ENCODE measurements at places on chromosomes 6 and 20.
A peak's percentile ranks its signal among the peaks of the same experiment; 100 is the strongest.

DNA sequence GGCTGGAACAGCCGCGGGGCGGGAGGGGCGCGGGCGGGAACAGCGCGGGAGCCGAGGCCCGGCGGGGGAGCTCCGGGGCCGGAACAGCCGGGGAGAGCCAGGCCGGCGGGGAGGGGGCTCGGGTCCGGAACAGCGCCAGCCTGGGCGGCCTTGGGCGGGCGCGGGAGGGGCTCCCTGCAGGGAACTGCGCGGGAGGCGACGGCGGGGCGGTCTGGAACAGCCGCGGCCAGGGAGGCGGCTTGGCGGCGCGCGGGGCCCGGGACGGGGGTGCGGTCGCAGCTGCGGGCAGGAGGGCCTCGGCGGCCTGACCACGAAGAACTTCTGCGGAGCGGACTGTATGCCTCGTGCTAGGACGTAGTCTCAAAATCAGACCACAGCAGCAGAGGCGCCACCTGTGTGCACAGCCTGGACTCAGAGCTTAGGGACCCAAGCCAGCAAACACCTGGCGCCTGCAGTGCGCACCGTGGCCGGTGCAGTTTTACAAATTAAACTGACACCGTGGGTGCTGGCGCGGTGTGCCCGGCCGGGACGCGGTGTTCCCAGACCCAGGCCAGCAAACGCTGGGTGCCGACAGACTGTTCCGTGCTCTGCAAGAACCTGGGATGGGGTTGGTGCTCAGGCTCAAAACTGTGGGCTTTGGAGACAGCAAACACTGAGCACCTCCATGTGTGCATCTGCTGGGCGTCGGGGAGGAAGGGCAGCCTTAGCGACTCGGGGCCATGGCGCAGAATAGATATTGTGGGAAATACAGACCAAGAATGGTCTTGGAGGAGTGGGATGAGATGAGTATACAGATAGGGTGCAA is 572 bp downstream of the ZNF341 start:
- DNase-seq = peak; percentile 73

GRCh38 chr6:53945765-53946407 is 151.1 kb downstream of the LRRC1 start:
- DNase-seq = no peak

DNA sequence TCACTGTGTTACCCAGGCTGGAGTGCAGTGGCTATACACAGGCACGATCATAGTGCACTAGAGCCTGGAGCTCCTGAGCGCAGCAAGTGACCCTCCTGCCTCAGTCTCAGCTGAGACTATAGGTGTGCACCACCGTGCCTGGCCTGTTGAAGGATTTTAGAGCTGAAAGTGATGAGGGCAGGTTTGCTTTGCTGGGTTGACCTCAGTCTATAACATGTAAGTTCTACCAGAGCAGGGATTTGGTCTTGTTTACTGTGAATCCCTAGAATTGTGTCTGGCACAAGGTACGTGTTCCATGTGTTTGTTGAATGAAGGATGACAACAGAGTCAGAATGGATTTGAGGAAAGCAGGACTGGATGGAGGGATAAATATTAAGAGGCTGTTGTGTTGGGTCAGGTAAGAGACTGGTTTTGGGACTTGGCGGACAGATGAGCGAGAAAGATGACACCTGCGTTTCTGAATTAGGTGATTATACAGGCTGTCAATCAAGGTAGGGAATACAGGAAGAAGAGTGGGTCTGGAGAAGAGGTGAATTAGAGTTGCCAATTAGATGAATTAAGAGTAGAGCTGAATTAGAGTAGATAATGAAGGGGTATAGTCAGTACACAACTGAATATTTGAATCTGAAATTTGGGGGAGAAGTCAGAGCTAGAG is 6.5 kb downstream of the ASXL1 start:
- no peak for DNase-seq

DNA sequence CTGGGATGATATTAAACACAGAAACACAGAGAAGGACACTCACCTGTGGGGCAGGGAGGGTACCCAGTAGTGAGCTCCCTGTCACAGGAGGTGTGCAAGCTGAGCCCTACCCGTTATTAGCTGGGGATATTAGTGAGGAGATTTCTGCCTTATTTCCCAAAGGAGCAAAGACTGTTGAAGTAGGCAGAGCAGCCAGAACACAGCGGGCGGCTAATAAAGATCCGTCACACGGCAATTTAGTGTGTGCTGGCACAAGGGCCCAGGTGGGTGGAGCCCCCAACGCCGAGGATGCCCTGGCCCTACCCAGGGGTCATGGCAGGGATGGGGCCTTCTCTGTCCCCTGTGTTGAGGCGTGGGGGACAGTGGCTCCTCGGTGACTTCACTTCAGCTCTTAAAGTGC is 8.3 kb downstream of the VSTM2L start:
- DNase-seq = no peak

- DNase-seq = no peak
Measured at GRCh38 chr6:106185615-106186014, 99.5 kb downstream of the PRDM1 start.

GRCh38 chr20:4297127-4297826 is 281.9 kb upstream of the RNF24 start:
- DNase-seq = no peak

DNA sequence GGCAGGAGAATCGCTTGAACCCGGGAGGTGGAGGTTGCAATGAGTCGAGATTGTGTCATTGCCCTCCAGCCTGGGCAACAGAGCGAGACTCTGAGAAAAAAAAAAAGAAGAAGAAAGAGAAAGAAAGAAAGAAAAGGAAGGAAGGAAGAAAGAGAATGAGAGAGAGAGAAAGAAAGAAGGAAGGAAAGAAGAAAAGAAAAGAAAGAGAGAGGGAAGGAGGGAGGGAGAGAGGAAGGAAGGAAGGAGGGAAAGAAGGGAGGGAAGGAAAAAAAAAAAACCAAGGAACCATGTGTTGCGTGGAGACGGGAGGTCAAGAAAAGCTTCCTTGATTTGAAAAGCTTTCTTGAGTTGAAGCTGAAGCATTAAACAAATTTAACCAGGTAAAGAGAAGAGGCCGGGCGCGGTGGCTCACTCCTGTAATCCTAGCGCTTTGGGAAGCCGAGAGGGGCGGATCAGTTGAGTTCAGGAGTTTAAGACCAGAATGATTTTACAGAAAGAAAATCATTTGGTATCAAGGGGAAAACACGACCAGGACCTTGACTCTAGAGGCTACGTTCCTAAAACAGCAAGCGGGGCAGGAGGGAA is 90.5 kb upstream of the PRSS16 start:
- no peak for DNase-seq

GRCh38 chr20:61951695-61952533 is 113.8 kb downstream of the TAF4 start:
- no peak for DNase-seq

DNA sequence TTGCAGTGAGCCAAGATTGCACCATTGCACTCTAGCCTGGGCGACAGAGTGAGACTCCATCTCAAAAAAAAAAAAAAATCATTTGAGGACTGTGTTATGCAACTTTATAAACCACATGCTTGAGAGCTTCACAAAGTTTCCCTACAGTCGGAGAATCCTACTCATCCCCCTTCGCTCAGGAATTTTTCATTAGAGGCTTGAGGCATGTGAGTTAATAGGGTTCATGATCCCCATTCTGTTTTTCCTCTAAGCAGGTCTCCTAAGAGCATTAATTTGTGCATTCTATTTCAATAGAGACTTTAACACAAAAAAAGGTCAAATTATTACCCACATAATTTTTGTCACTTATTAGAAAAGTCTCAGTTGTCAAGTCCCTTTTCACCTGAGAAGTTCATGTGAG is 103.7 kb upstream of the SOX4 start:
- no peak for DNase-seq

DNA sequence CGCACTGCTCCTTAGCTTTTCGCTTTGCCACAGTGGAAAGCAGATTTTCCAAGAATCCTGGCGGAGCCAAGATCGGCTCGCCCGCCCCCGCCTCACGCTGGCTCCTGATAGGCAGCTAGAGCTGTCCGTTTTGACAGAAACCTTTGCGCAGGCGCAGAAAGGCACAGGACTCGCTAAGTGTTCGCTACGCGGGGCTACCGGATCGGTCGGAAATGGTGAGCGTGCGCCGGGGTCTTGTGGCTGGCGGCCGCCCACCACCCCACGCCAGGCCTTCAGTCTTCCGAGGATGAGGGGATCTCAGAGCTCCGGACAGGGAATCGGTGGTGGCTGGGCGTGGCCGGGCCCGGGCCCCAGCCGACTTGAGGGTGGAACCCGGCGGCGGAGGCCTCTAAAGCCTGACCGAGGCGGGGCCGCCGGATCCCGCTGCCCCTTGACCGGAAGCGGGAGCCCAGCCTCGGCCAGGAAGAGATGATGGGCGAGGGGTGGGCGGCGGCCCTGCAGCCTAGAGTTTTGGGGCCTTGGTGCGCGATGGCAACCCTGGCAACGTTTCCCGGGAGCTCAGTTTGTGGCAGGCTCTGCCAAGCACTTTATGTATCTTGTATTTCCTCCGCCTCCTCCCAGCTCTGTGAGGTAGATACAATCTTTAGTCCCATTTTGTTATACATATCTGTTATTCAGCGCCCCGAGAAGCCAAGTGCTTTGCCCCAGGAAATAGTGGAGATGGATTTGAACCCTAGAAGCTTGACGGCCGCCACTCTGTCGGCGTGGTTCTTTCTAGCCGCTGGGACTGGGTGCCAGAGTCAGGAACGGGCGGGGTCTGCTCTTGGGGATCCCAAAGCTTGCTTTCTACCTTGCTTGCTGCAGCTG is at the start of gene DYNLRB1:
DYNLRB1 (plus strand) TSS at position 176 of the 867 bp plus-strand sequence; CDS start at position 213, 37 bp downstream.
- peak; percentile 74 for DNase-seq

GRCh38 chr20:50163570-50164317 is 10.2 kb upstream of the PEDS1 start:
- no peak for DNase-seq

- no peak for DNase-seq
Measured at GRCh38 chr20:36030149-36030548, 61.8 kb downstream of the CNBD2 start.

DNA sequence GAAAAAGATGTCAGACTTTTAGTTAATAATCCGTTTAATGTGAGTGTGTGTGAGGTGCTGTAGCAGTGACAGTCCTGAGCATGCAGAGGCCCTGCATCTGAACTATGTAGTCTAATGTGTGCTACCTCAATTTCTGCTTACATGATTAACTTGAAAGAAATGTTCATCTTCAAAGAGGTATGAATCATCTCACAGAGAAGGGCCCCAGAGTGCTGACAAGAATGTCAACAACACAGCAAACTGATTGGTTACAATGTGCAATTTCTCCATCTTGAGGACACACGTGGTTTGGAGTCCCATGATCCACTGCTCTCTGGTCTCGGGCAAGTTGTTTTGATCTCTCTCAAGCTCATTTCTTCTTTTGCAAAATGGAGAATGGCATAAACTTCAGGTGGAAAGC is 61.7 kb upstream of the EMILIN3 start:
- no peak for DNase-seq

DNA sequence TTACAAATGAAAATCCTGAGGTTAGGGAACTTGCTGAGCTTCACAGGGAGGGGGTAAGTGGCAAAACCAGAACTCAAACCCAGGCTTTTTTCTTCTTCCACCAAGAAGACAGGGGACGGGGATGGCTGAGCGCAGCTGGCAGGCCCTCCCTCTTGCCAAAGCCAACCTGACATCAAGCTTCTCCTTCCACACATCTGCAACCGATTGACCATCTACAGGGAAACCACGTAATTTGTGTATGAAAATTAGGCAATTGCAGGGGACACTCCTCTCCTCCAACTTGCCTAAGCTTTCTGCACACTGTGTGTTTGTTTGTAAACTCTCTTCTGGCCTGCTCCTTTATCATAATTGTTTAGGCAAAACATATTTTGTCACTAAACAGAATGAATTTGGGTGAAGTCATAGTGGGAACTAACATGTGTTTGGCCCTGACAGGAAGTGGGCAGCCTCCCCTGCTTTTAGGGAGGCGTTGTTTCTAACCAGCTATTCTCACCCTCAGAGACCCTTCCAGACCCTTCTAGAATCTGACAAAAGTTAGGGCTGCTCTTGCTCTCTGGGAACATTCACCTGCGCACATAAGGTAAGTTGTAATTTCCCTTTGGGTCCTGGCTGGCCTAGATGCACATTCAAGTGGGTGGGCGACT is 18.9 kb downstream of the ZNF831 start:
- no peak for DNase-seq

DNA sequence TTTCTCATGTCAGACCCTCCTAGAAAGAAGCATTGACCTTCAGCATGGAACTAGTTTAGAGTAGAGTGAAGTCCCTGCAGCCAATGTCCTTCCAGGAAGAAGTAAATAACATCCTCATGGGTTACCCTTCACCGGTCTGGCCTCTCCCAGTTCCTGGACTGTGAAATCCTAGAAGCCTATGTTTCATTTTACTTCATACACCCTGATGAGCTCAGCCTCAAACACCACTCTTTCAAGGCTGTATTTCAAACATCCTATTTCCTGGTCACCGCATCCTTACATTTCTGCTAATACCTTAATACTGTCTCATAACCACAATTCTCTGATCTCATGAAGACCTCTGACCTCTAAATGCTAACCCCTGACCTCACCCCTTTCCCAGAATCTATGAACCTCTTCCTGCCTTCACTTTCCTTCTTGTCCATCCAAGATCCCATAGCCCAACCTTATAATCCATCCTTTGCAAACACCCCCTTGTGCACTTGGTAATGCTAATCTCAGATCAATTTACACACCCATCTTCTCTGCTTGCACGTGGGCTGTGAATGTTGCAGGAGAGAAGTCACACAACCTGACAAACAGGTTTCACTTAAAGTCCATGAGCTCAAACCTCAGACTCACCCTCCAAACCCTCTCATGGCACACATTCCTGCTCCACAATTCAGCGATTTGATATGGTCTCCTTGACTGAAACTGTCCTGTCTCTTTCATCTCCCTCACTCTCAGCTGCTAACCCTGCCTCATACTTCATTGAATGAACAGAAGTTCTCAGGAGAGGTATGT is 30.2 kb downstream of the SLC2A10 start:
- no peak for DNase-seq

DNA sequence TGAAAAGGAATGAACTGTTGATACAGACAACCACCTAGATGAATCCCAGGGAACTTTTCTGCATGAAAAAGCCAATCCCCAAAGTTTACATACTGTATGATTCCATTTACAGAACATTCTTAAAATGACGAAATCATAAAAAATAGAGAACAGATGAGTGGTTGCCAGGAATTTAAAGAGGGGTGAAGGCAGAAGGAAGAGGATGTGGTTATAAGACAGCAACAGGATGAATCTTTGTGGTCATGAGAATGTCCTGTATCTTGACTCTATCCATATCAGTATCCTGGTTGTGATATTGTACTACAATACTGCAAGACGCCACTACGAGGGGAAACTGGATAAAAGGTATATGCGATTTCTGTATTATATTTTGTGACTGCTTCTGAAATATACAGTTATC is 70.1 kb upstream of the EMILIN3 start:
- no peak for DNase-seq

DNA sequence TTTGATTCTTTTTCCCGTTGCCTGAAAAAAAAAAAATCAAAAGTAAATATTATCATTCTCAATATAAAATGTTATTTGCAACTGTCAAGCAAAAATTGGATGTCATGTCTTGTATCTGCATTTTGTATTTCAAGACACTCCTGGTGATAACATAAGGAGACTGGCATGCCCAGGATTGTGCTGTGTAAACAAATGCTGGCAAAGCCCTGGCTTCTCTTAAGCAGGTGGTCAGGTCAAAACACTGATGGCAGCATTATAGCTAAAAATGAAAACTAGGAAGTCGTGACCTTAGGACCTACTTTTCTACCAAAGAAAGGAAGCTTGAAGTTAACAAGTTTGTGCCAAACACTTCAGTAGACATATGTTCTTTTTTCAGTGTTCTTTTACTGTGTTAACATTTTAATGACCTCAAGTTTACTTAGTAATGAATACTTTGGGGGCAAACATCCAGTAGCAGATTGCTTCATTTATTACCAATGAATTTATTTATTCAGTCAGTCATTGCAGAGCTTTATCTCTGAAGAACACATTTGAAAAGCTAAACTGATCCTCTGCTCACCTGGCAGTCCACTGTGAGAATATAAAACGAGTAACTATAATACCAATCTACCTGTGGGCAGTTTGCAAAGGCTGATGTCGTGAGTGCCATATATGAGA is 243.1 kb upstream of the FLRT3 start:
- peak; percentile 19 for DNase-seq

All from NCI-H1694 treated with DMSO at 0.1 percent for 48 hours (cell line).